Astrocyte of the spinal cord (primary cell): ENCODE measurements at places on chromosomes 12 and 14.
A peak's percentile ranks its signal among the peaks of the same experiment; 100 is the strongest.

GRCh38 chr12:120920178-120920577 lies 16.0 kb upstream of the SPPL3 start:
- DNase-seq = no peak

GRCh38 chr12:18250313-18250916 lies 10.9 kb upstream of the PIK3C2G start:
- DNase-seq = peak; percentile 78

DNA sequence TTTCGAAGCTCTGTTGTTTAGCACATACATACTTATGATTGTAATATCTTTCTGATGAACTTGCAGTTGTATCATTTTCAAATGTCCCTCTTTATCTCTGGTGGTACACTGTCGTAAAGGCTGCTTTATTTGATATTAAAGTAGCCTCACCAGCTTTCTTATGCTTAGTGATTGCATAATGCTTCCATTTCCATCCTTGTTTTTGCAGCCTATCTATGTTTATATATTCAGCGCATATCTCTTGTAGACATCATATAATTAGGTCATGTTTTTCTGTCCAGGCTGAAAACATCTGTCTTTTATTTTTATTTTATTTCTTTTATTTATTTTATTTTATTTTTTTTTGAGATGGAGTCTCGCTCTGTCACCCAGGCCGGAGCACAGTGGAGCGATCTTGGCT lies 34.6 kb downstream of the ACAD10 start:
- DNase-seq = no peak

DNA sequence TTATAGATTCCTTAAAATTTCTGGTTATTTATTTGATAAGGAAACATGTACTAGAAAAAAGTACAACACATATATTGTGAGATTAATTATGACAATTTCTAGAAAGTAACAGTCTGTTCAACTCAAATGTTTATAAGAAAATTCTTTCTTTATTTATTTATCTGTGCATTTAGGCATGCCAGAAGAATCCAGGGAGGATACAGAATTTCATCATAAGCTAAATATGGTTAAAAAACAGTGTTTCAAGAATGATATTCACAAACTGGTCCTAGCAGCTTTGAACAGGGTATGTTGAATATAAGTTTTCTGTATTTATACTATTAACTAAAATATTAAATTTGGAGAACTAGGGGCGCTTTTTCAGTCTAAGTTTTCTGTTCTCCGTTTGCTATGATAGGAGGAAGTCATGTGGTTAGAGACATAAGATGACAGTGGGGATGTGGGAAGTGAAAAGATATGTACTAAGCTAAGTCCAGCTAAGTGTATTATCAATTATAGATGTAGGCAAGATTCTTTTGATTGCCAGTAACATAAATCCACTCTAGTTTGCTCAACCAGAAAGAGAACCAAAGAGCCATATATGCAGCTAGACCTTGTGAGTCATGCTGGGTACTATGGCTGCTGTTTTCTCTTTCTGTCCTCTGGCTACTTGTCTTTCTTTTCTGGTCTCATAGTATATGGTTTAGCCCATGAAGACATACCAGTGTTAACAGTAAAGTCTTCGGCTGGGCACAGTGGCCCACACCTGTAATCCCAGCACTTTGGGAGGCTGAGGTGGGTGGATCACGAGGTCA lies 39.0 kb downstream of the LRRK2 start:
- no peak for DNase-seq

- DNase-seq = no peak
Measured at GRCh38 chr12:131432532-131433260, 278.2 kb upstream of the SFSWAP start.

GRCh38 chr12:99670635-99671034 lies 23.1 kb downstream of the GARIN6 start:
- peak; percentile 2 for DNase-seq

GRCh38 chr12:121499929-121500793 lies 80.7 kb downstream of the KDM2B start:
- DNase-seq = peak; percentile 76
